Activated CD4-positive, alpha-beta T cell treated with anti-CD3 and anti-CD28 coated beads for 36 hours (primary cell): ENCODE measurements at places on chromosomes 5 and 9.

DNA sequence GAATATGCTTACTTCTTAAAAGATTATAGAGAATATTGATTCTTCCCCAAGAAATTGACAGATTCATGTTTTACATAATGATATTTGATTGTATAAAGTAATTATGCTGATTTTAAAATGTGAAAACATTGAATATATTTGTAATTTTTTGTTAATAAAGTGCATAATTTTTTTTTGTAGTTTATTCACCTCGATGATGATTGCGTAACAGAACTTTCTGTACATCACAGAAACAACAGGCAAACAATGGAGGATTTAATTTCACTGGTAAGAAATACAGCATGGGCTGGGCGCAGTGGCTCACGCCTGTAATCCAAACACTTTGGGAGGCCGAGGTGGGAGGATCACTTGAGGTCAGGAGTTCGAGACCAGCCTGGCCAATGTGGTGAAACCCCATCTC, 70.1 kb downstream of the MELK start:
- no peak for DNase-seq

- DNase-seq, result no peak
Observed at GRCh38 chr9:84990416-84990815, 320.9 kb downstream of the NTRK2 start.

- DNase-seq, result no peak
Observed at GRCh38 chr5:124736805-124737188, 9.6 kb downstream of the ZNF608 start.

DNA sequence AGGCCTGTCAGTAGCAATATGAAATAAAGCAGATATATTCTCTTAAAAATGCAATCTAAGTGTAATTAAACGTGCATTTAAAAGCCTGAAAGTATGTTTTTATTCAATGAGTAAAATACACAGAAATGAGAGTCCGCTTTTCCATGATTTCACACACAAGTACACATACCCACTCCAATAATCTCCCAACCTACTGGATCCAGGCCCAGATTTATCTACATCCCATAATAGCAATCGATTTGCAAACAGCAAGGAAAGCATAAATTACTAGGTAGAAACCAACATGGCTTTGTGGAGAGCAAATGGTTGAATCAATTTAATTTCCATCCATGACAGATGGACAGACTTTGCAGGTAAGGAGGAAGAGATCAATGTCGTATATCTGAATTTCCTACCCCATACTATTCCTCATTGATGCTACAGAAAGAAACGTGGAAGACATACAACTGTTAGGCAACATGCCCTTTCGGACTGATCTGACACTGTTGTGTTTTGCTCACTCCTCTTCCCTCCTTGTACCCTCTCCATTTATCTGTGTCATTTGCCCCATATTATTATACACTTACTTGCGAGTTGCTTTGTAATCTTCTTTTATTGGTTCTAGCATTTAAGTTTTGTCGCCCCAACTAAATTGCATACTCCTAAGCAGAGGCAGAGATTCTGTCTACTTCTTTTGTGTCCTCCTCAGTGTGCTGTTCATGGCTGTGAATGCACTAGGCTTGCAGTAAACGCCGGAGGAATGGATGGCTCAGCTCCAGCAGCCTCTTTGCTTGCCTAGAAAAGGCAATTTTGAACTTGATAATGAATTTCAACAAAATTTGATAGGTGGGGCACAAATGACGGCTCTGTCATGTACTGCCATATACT, 133.6 kb downstream of the NFIB start:
- DNase-seq, result no peak

- no peak for DNase-seq
Observed at GRCh38 chr5:53071738-53072137, 37.8 kb downstream of the MOCS2 start.

- DNase-seq, result no peak
Observed at GRCh38 chr5:129716651-129717050, 31.2 kb upstream of the MINAR2 start.

GRCh38 chr9:135607401-135608293, 31.7 kb downstream of the GLT6D1 start:
- DNase-seq, result no peak

GRCh38 chr9:37335238-37335637, 87.3 kb upstream of the GRHPR start:
- no peak for DNase-seq

GRCh38 chr9:89639367-89639795, 34.6 kb downstream of the GADD45G start:
- DNase-seq, result no peak

DNA sequence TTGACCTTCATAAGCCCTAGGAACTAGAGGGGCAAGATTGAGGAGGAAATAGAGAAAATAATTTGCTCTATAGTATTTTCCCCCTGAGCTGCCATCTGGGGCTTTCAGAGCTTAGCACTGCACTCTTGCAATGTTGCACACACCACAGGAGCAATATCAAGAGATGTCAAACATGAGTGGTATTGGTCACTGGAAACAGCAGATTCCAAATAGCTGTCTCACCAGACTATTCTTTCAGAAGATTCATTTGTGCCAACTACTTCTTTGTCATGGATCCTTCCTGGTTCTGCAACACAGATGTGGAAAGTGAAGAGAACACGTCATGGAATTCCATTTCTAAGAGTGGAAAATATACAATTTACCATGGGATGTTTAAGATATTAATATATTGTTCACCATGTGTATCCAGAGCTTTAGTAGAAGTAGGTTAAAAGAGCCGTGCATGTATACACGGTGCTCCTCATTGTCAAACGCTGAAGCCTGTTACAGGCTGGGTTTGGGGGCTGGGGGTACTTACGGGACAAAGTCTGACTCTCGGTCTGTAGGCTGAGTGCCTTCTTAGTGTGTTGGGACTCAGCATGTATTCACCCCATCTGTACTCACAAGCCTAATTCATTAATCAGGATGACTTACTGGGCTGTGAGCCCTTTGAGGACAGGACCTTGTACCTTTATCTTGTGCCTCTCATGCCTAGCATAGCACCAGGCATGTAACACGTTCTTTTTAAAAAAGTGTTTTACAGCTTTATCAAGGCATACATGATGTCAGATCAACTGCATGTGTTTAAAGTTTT, 31.4 kb upstream of the GDNF start:
- DNase-seq, result no peak

DNA sequence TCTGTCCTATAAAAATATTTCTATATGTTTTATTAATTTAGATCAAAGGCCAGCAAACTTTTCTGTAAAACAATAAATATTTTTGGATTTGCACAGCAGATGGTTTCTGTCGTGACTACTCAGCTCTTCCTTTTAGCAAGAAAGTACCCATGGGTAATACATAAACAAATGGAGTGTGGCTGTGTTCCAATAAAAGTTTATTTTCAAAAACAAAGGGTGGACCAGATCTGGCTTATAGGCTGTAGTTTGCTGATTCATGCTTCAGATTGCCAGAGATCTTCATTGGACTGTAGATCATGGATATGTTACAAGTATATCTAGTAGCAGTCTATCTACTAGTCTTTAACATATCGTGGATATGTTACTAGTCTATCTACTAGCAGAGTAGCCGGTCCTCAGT, 590.5 kb downstream of the CSNK1G3 start:
- no peak for DNase-seq

DNA sequence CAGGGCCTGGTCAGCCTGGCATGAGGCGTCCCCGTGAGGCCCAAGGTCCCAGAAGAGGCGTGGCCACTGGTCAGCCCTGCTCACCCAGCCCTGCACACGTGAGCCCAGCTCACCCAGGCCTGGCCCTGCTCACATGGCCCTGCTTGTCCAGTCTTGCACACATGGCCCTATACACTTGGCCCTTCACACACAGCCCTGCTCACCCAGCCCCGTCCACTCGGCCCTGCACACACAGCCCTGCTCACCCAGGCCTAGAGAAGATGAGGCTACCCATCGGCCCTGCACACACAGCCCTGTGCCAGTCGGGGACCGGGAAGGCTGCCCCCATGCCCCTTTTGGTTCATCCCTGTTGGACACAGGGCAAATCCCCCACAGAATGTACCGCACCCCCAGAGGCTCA, 28.4 kb downstream of the ZDHHC11B start:
- no peak for DNase-seq

- DNase-seq, result no peak
Observed at GRCh38 chr9:108639696-108640095, 216.1 kb downstream of the ACTL7B start.

DNA sequence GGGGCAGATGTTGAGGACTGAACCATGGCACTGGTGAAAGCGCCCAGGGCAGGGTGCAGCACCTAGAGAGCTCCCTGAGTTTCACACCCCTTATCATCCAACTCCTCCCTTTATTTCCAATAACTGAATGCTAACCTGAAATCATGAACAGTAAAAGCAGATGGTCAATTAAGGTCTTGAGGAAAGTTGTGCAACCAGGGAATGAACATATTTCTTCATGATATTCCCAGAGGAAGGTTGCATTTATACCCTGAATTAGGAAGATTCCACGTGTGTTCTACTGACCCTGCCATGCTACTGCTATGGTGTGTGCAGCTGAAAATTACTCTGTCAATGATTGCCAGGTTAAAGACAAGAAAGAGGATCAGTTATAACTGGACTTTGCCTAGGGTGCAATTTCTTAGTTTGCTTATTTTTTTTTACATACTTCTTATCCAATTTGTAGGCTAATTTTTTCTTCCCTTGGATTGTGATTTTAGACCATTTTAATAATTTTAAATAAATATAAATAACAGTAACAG, 319.8 kb downstream of the SEMA5A start:
- no peak for DNase-seq

DNA sequence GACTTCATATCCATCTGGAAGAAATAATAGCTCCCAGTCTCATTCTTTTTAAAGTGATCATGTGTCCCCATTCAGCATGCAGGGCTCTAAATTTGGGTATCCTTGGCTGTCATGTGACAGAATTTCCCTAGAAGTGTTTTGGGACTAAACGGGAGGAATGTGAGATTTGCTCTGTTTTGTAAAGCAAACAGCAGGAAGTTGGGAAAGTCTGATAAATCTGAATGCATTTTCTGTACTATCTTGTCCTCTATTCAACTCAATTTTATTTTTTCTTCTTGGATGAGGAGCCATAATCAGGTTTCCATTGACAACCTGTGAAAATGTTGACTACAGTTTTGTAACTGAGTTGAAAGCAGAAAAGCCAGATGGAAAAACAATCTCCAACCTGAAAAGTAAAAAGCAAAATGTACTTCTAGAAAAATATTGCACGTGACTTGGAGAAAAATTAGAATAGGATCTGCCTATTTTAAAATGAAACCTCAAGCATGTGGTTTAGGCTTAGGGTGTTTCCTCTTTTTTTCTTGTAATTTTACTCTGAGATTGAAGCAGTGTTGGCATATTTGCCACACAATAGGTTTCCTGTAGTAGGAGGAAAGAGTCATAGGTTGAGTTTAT, 76.2 kb upstream of the IL6ST start:
- DNase-seq, result no peak

GRCh38 chr9:36845844-36846243, 188.2 kb downstream of the PAX5 start:
- DNase-seq, result no peak

- DNase-seq, result no peak
Observed at GRCh38 chr5:101531026-101531425, 627.9 kb upstream of the ST8SIA4 start.

DNA sequence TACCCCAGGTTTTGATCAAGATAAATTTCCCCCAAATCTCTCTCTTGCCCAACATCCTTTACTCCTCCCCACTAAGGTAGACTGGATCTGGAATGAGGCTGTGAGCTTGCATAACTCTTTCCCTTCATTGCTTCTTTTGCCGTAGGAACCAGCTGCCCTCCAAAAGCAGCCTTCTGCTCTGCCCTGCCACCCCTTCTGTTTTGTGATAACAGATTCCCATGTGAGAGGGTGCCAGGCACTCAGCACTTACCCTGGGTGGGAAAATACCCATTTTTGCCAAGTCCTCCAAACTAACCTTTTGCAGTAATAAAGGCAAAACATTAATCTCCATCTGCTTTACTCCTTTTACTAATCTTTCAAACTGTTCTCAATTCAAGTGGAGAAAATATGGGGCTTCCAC, 182.6 kb downstream of the ASTN2 start:
- no peak for DNase-seq

DNA sequence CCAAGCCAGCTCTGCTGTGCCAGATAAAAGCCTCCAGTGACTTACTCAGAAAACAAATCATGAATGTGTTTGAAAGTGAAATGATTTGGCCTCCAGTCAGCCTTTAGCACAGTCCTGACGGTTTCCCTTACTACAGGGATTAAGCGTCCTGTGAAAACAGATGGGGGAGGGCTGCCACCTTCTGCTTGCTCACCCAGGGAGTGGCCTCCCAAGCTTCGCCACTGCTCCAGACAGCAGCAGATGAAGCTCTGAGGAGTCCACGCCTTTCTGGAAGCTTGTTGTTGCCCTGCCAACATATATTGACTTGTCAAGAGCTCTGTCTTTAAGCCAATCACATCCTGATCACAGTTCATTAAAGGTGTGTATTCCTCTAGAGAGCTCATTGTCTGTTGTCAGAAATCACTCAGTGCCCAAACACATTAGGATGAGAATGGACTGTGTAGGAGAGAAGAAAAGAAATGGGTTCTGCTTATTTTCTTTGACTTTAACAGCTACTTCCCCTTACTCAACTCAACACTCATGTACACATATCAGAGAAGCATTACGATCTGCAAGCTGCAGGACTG, 4.9 kb upstream of the FYB1 start:
- DNase-seq, result peak; percentile 50

- DNase-seq, result no peak
Observed at GRCh38 chr9:69204326-69204725, 30.2 kb downstream of the TJP2 start.

DNA sequence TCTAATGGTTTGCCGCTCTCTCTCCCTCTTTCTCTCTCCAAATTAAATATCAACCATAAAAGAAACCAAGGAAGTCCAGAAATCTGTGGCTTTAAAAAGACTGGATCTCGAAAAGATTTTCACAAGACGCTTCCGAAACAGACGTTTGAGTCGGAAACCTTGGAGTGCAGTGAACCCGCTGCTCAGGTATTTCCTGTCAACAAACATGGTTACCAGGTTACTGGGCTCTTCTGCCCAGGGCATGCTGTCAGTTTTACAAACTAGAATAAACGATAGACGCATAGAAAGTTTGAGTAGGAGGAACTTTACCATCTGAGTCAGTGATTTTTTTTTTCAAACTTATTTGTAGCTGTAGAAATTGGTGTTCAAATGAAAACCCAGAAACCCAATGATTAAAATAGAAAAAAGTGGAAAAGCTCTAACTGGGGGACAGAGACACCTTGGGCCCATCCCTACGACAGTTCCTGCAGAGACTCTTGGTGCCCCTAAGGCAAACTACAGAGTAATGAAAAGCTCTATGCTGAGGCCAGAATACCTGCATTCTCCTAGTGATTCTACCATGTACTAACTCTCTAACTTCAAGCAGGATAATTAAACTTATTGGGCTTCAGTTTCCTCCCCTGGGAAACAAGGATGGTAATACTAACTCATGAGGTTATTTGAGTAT, 90.0 kb downstream of the DOCK8 start:
- no peak for DNase-seq

DNA sequence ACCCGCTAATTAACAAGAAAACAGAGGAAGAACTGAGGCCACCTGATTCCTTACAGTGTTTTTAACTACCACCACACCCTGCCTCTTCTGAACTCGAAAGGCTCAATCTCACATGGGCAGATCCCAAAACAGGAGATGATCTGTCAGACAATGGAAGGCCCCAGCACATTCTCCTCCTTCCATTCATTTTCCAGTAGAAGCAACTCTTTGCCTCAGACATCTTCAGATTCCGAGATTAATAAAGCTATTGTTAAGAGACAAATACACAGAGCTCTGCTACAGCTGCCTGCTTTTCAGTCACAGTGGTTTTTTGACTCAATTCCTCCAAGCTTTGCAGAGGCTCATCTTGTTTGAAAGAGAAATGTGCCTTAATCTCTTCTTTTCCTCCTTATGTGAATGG, 127.2 kb upstream of the ADAMTSL1 start:
- no peak for DNase-seq

GRCh38 chr5:37950436-37950835, 110.6 kb upstream of the GDNF start:
- DNase-seq, result no peak
